Stimulated activated CD4-positive, alpha-beta T cell treated with anti-CD3 and anti-CD28 coated beads, Interleukin-1b, Interleukin-23, amount 100 ng/mL, for 24 hours (primary cell): ENCODE measurements at places on chromosomes 11 and 22.
A peak's percentile ranks its signal among the peaks of the same experiment; 100 is the strongest.

GRCh38 chr22:38707346-38707745 lies 1.6 kb downstream of the GTPBP1 start:
- DNase-seq: no peak

DNA sequence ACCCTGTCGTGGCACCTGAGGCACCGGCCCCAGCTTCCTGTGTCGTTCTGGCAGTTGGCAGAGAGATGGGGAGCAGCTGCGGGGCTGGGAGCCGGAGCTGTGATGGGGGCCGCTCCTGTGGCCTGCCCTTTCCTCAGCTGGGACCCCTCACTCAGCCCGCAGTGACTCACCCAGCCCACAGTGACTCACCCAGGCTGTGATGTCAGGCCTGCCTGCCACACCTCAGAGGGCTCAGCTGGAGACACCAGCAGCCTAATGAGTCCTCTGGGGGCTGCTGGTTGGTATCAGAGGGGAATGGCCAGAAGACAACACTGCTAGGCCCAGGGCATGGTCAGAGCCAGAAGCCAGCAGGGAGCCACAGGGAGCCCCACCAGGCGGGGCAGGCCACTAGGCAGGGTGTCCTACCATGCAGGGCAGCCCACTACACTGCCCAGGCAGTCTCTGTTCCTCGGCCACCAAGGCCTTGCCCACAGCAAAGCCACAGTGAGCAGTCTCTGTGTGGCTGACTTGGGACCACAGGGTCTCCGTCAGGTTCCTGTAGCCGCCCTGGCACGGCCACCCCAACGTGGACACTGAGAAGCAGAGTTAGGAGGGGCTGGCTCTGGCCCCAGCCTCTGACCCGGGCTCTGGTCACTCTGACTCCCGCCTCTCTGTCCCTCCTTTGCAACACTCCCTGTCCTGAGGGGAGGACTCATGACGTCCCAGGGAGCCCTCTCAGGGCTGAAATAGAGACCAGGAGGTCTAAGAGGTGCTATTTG lies 4.2 kb upstream of the FXYD2 start:
- no peak for DNase-seq

DNA sequence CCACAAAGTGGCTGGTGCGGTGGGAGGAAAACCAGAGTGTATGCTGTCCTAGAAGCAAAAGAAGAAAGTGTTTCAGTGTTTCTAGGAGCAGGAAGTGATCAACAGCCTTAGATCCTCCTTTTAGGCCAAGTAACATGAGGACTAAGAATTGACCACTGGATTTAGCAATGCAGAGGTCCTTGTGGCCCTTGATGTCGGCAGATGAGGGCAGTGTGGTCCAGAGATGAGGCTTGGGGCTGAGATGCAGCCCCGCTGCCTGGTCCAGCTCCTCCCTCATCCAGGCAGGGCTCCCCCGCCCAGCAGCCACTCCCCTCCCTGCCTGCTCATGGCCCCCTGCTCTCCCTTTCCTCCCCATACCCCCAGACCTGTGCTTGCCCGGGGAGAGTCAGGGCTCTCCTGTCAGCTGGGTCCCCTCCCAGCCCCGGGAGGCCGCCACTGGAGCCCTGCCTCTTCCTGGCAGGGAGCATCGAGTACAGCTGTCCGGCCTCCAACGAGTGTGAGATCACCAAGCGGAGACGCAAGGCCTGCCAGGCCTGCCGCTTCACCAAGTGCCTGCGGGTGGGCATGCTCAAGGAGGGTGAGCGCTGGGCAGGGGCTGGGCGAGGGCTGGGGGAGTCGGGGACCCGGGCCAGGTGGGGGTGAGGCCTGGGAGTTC lies 3.7 kb downstream of the TRMT112 start:
- DNase-seq: no peak

DNA sequence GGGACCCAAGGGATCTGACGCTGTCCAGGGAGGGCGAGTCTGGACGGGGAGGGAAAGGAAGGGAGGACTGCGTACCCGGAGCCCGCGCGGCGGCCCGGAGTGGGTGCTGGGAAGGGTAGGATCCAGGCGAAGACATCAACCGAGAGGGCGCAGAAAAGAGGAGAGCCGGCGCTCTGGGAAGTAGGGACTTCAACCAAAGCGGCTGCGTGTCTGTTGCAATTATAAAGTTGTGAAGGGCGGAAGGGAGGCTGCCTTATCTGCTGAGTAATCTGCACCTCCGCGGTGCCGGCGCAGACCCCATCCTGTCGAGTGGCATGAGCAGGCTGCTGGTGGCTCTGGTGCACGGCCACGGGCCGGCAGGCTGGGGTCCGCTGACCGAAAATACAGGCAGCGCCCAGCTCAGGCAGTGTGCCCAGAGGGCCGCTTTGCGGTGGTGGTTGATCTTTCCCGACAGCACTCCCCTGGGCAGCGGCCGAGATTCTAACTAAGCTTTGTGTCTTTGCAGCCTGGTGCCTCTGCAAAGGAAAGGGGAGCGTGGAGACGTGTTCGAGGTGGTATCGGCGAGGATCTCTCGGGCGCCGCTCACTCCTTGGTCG lies 978 bp downstream of the C11orf87 start:
- DNase-seq: no peak

GRCh38 chr11:94059065-94059464 lies 37.9 kb downstream of the HEPHL1 start:
- no peak for DNase-seq

DNA sequence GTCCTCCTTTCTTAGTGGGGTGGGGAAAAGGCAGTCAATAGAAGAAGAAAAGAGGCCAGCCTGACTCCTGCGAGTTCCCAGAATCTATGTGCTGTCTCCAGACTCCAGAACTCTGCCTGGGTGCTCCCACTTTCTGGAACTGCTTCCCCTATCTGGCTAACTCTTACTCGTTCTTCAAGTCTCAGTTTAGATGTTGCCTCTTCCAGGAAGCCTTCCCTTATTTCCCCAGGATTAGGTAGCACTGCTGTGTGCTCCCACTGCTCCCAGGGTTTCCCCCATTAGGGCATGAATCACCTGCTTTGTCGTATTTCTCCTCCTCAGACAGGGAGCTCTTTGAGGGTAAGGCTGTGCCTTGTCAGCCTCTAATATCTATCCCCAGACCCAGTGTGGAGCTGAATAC lies 17.5 kb upstream of the SYT7 start:
- DNase-seq: no peak

- no peak for DNase-seq
These were observed 1493.7 kb downstream of the TBC1D22A start for GRCh38 chr22:48256041-48256739.

GRCh38 chr11:125892071-125892470 lies 4.6 kb downstream of the HYLS1 start:
- DNase-seq: no peak

DNA sequence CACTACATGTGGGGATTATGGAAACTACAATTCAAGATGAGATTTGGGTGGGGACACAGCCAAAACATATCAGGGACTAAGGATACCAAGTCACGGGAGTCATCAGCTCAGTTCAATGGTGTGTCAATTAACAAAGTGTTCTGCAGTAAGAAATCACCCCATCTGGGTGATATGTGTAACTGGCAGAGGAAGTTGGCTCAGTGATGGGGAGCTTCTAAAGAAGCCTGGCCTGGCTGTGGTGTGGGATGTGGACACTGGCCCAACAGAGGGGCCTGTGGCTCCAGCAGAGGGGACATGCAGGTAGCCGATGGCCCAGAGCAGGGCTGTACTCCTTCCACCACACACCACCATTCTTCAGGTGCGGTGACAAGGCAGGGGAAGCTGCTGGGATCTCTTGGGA lies 31.6 kb downstream of the RPS6KA4 start:
- no peak for DNase-seq

DNA sequence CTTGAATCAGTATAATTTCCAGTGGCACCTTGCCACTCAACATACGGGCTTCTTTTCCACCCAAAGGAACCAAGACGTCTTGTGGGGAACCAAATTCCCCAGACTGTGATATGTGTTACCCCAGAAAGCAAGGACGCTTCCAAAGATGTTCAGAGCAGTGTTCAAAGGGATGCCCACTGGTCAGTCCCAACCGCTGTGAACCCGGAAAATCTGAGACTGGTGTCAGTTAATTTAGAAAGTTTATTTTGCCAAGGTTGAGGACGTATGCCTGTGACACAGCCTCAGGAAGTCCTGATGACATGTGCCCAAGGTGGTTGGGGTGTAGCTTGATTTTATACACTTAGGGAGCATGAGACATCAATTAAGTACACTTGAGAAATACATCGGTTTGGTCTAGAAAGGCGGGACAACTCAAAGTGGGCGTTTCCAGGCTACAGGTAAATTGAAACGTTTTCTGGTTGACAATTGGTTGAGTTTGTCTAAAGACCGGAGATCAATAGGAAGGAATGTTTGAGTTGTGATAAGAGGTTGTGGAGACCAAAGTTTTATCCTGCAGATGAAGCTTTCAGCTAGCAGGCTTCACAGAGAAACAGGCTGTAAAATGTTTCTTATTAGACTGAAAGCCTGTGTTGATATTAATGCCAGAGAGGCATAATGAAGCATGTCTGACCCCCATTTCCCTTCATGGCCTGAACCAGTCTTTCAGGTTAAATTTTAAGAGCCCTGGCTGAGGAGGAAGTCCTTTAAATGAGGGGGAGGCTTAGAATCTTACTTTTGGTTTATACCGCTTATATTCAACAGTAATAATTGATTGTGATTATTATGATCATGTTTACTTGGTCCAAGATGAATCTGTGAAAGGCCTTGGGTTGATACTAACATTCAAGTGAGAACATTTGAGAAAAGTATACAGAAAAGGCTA lies 6.8 kb downstream of the APOL3 start:
- DNase-seq: no peak

DNA sequence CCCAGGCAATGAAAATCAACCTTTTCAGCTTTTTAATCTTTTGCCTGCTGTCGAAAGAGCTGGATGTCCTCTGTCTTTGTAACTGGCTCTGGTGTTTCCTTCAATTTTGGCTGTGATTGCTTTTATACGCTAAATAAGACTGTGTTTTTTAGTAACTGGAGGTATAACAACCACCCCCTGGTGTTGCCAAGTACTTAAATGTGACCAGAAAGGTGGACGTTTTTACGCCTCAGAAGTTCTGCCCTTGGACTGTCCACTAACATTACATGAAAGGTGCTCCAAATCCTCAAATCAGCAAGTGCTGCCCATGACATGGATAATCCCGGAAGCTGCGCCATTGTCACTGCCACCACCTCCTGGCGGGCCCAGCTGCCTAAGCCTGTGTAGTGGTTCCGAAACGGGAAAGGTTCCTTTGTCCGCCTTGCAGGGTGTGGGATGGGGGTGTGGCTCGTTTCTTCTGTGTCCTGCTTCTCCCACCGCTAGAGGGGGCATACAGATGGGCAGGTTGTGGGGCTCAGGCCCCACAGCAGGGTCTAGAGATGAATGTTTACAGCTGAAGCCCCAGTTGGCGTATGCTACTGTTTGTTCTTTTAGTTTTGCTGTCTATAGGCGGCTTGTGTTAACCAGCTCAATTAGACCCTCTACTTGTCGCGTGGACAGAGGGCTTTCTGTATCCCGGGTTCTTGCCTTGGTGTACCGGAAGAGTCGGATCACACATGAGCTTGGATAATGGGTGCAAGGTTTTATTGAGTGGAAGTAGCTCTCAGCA lies 82.2 kb upstream of the SEPTIN5 start:
- DNase-seq: no peak

GRCh38 chr11:75815345-75816168 lies 547 bp downstream of the UVRAG start:
- peak; percentile 10 for DNase-seq

GRCh38 chr11:82859750-82860149 lies 40.5 kb downstream of the PRCP start:
- no peak for DNase-seq

GRCh38 chr22:30178181-30179126 lies 68.1 kb downstream of the LIF start:
- DNase-seq: peak; percentile 58

DNA sequence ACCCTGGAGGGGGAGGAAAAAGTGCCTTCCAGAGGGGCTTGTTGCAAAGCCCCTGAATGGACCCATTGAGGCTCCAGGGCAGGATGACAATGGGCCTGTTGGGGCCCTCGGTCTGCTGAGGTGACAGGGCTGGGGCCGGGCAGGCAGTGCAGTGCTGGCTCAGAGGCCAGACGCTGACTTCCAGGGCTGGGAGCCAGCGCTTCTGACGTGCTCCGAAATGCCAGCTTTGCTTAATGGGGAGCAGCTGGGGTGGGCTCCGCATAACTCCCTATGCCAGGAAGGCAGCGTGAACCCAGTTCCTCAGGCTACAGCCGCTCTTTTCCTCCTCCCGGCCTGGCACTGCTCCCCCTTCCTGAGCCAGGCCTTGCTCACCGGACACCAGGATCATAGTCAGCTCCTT lies 17.7 kb downstream of the NAV2 start:
- DNase-seq: no peak

- no peak for DNase-seq
These were observed 77.2 kb upstream of the FTH1 start for GRCh38 chr11:62044639-62045121.

DNA sequence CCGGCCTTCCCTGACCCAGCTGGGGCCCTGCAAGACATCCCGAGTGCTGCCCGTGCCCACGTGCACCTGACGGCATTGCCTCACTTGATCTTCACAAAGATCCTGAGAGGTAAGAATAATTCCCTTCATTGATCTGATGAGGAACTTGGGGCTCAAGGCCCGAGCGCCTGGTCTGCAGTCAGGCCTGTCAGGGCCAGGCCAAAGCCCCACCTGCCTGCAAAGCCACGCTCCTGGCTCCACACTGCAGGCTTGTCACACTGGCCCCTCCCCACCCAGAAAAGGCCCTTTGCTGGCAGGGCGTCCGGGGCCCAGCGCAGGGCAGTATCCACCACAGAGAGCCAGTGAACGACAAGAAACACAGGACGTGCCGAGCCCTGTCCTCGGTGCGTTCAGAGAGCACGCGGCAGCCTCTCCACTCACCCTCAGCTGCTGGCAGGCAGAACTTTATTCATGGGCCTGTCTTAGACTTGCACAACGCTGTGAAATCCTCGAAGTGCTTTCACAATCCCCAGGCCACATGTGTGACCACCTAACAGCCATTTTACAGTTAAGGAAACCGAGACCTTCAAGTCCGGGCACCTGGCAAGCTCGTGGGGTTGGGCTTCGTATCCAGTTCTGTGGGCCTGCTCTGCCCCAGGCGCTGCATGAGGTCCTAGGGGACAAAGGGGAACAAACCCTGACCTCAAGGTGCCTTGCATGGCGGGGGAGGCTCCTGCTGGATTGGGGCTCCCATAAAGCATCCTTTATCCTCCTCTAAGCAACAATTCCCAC lies 14.8 kb downstream of the KIAA0930 start:
- DNase-seq: no peak

- DNase-seq: no peak
These were observed 44.6 kb downstream of the SGSM3 start for GRCh38 chr22:40414838-40415505.

GRCh38 chr11:13169709-13170108 lies 107.9 kb upstream of the BMAL1 start:
- no peak for DNase-seq

- no peak for DNase-seq
These were observed 118.2 kb upstream of the CRYBB3 start for GRCh38 chr22:25081409-25081824.

GRCh38 chr11:122556605-122557004 lies 98.9 kb upstream of the UBASH3B start:
- DNase-seq: no peak
